Spleen (tissue), 13 donors: ENCODE measurements at places on chromosomes 5 and 9.

- no peak for DNase-seq
Observed at GRCh38 chr9:115126404-115126803, 8.4 kb upstream of the TNC start.

- no peak for DNase-seq
Observed at GRCh38 chr9:90007516-90008440, 403.0 kb downstream of the GADD45G start.

DNA sequence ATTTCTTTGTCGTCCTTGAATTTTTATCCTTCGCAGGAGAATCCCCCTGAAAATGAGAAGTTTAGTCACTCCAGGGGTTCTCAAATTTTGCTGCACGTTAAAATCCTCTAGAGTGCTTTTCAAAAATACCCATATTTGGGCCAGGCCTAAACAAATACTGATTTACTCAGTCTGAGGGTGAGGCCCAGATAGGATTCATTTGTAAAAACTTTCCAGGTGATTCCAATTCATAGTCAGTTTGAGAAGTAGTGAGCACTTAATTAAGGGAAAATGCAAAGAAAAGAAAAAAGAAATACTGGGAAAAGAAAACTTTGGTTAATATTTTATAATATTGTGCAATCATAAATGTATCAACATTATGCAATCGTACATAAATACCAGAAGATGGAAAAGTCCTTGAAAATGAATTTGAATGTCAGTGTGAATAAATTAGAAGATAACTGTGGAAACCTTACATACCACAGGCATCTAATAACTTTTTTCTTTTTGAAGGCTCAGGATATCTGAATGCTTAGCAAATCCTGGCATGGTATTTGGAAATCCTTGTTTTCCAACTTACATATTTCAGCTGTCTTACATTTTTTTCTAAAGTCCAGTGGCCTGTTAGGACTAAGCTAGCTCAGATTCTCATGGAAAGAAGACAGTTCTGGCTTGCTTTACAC lies 116.5 kb upstream of the DAPK1 start:
- DNase-seq = no peak

- DNase-seq = no peak
Observed at GRCh38 chr5:134536876-134537275, 11.4 kb downstream of the JADE2 start.

- no peak for DNase-seq
Observed at GRCh38 chr9:116387934-116388698, 234.5 kb downstream of the PAPPA start.

GRCh38 chr9:37410969-37411785 lies 11.3 kb upstream of the GRHPR start:
- peak; percentile 68 for DNase-seq

DNA sequence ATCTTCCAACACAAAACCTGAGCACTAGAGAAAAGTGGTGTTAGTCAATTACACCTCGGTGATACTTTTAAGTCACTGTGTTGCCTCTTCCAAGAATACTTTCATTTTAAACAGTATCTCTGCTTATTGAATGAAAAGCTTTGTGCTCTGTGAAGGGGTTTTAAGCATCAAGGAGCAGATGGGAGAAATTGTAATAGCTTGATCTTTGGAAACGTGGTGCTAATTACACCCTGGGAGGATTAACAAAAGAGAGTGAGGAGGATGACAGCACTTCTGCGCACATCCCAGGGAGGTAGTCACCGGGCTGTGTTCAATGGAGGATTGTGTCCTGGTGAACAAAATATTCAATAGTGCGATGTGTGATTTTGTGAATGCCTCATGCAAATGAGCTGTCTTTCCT lies 477.4 kb upstream of the ADAMTS16 start:
- DNase-seq = no peak

DNA sequence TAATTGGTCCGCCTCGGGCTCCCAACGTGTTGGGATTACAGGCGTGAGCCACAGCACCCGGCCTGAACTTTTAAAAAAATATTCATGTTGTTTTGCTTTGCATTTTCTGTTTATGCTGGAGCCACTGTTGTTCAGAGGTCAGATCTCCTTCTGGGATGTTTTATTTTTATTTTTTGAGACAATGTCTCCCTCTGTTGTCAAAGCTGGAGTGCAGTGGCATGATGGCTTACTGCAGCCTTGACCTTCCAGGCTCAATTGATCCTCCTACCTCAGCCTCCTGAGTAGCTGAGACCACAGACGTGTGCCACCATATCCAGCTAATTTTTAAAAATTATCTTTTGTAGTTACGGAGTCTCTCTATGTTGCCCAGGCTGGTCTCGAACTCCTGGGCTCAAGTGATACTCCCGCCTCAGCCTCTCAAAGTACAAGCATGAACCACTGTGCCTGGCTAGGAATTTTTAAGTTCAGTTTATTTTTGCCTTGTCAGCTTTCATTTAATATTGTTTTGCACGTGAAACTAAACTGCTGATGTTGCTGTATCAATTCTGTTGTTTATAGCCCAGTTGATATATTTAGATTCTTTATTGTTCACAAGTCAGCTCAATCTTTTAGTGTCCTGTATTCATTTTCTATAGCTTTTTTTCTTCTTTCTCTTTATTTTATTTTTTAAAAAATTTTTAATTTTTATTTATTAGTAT lies 13.7 kb downstream of the TMEFF1 start:
- no peak for DNase-seq

- no peak for DNase-seq
Observed at GRCh38 chr9:33906769-33907168, 89.8 kb downstream of the UBE2R2 start.

DNA sequence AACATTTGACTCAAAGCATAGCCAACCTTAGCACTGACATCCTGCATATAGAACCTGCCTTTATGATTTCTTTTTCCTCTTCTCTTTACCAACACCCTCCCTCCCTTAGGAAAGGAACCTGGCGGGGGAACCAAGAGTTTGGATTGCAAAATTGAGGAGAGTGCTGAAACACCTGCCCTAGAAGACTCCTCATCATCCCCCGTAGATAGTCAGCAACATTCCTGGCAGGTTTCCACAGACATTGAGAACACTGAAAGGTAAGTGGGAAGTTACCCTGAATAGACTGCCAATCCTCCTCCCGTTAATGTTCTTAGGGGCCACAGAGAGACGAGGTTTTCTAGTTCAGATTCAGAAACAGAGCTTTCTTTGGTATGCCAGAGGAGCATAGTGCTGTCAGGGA lies 88.8 kb downstream of the RGS7BP start:
- DNase-seq = no peak

- no peak for DNase-seq
Observed at GRCh38 chr5:7246287-7246686, 149.7 kb upstream of the ADCY2 start.

GRCh38 chr9:124810663-124811355 lies 33.9 kb downstream of the OLFML2A start:
- DNase-seq = no peak

DNA sequence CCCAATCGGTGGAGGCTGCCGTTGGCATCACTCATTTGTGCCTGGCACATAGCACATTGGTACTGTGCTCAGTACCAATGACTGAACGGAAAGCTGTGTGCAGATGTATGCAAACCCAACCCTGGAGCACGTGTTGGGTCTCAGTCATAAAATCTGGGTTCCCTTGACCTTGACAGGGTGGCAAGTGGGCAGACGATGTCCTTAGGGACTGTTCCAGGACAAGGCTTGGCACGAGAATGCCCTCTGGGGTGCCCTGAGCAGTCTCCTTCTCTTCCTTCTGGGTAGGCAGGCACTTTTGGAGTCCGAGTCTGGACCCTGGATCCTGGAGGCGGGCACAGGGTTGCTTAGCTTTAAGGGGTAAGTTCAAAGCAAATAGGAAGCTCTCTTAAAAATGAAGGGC lies 75.8 kb downstream of the MACROH2A1 start:
- DNase-seq = peak; percentile 70

GRCh38 chr9:131238402-131239021 lies 37.8 kb downstream of the FAM78A start:
- DNase-seq = peak; percentile 86

DNA sequence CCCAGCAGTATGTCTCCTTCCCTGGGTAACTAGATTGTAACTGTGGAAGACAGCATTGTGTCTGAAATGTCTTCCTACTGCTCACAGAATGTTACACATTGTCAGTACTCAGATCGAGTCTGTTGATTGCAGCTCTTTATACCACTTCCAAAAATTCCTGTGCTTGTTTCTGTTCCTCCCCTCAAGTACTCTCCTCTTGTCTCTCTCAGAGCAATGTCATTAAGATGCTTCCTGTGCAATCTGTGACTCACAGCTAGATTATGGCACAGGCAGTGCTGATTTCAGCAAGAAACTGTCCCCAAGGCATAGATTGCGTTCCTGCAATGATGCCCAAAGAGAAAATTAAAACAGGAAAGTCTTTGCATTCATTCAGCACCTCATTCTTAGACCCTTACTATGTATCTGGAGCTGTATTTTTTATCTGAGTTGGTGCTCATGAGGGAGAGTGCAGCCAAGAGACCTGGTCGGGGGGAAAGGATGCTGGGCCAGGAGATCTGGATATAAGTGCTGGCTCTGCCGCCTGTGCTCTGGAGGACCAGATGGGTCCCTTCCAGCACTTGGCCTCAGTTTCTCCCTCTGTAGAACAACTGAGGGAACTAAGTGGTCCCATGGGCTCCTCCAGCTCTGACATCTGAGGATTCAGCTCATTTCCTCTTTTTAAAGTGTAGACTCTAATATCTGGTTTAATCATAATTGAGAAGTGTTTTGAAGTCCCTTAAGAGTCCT lies 40.8 kb upstream of the GNPDA1 start:
- DNase-seq = no peak

DNA sequence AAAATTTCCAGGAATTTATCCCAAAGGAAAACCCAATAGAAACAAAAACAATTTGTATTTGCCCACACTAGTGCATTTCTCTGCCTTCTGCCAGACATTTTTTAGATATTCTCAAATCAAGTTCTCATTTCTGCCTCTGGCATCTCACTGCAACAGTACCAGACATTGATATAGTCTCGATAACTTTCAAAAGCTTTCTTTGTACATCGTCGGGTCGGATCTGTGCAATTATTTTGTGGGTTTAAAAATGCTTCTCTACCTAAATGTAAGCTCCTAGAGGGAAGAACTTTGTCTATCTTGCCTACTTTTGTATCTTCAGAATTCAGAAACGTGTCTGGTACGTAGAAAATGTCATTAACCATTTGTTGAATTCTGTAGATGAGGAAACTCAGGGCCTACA lies 125.5 kb upstream of the LIFR start:
- no peak for DNase-seq

DNA sequence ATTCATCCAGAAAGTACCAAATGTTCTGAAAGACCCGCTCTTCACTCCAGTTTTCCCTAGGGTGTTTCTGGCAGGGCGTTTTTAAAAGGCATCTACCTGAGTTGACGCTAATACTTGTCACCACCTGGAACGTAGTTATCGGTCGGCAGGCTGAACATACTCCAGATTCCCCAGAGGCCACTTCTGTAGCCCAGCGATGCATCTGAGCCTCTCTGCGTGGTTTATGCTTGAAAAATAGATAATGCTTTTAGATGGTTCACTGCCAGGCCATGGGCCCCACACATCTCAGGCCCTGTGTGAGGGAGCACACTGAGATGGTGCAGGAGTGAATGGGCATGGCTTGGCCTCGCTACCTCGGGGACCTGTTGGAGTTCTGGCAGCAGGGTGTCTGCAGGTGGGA lies 33.0 kb upstream of the NCS1 start:
- no peak for DNase-seq

DNA sequence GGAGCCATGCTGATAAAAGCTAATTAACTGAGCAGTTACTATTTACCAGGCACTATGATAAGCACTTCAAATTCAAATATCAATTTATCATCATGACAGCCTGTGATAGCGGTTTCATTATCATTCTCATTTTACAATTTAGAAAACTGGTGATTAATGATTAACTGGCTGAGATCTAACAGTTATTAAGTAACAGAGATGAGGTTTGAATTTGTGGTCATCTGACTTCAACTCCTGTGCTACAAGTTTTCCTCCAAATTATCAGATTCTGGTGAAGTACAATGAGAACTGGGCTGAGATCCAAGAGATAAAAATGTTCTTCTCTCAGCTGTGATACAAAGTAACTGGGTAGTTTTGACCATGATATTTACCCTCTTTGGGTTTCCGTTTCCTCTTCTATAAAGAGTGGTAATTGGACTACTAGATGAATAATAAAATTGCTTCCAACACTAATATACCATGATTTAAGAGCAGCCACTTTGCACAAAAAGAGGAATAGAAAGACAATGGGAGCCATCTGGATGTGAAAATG lies 74.5 kb upstream of the CCNG1 start:
- DNase-seq = no peak

DNA sequence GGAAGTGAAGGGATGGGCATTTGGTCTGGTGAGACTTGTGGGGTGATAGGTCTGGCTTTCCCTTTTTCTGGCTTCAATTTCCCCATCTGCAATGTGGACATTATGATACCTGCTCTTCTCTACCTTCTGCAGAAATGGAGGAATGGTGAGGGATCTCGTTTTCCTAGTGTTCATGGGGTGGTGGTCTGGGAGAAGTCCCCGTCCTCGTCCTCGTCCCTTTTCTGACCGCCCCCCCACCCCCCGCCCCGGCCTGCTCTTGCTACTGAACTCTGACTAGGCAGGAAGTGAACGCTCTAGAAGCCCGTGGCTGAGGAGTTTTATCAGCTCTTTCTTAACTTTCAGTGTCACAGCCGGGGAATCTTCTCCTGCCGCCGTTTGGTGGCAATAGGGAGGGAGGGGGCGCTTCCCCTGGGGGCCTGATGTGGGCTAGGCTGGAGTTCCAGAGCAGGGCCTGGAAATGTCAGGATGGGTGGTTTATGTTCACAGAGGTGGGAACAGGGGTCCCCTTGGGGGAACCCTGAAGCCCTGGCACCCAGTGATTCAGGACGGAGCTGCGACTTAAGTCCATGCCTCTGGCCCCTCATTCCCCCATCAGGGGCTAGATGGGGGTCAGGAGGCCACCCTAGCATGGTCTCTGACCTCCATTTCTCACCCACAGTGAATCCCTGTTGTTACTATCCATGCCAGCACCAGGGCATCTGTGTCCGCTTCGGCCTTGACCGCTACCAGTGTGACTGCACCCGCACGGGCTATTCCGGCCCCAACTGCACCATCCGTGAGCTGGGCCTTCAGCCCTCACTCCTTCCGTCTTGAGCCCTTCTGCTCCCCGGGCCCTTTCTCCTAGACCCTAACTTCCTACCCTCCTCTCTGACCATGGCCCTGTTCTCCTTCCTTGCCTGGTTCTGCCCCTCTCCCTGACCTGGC lies 6.7 kb downstream of the PTGS1 start:
- DNase-seq = peak; percentile 62

DNA sequence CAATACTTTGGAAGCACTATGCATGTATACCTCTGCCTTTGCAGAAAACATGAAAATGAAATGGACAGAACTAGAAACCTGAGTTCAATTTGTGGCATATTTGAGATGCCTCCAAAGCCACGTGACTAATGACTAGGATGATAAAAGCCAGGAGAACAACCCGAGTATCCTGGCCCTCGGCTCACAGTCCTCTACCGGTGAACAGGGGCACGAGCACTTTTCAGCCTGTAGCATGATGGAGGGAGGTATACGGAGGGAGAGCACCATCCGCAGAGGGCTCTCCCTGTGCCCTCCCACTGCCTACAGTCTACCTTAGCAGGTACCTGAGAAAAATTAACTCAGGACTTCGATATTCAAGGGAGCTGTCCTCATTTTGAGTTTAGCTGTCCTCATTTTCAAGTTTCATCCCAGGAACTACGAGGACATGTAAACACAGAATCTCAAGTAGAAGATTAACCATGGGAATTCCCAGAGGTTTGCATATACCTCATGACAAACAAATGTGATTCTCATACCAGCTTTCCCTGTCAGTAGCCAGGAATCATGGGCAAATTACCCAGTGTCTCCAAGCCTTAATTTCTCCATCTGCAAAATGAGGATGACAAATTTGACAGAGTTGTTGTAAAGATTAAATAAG lies 249.3 kb downstream of the DNAH5 start:
- DNase-seq = no peak
